ENCODE measurements at places on chromosomes 1 and 21.

DNA sequence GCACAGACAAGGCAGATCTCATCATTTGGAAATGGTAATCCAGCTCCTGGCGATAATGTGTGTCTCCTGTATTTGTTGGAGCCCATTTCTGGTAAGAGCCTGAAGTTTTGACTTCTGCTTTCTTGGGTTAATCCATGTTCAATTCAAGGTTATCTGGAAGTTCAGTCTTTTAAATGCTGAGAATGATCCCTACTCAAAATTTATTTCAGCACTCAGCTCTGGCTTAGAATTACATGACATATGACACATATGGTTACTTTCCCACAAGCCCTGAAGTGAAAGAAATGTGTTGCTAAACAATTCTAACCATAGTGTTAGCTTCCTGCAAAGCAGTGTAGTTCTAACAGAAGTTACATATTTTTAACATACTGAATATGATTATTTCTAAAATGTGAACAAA lies 2.7 kb downstream of the PTGFR start:
- DNase-seq, result no peak

DNA sequence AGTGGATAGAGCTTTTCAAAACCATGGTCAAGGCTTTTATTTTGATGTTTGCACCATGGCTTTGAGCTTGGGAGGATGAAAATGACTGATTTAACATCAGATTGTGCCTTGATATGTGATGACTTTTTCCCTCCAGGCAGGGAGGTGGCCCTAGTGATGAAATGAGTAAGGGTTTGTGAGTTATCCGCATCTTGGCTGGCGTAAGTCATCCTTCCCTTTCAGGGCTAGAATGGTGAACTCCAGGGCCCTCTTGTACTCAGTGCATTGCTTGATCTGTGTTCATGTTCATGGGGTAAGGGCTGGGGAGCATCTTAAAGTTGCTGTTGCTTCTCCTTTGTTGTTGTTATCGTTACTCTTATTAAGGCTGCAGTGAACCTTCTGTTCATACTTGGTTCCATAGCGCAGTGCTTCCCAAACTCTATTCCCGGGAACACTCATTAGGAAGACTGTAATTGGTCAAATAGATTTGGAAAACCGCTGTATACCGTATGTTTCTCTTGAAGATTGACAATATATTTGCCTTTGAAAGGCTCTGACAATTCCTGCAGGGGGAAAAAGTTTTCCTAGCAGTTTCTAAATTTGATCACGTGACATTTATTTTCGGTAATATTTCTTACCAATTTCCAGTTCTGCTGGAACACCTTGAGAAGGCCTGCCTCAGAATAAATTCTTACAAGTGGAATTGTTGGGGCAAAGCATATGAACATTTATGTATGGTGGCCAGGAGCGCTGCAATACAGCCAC lies 23.1 kb downstream of the GPR137B start:
- DNase-seq, result no peak

DNA sequence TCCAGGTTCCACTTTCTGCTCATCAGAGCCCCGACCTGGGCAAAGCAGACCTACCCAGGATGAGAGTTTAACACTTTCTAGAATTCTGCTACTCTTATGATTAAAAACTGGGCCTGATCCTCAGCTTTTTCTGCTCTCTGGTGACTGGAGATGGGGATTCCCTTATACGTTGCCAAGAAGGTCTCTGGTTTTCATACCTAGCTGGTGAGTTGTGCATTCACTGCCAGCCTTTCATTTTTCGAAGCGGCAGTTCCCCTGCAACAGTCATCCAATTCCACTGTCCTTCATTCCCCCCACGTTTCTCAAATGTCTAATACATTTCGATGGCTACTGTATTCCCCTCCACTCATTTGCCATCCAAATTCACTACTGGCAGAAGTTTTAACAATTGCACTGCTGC lies 135.3 kb downstream of the ADSS2 start:
- DNase-seq, result no peak

- no peak for DNase-seq
These were observed 40.7 kb upstream of the DHCR24 start for GRCh38 chr1:54927472-54928240.

GRCh38 chr1:79790950-79791349 lies 784.4 kb upstream of the ADGRL4 start:
- no peak for DNase-seq

DNA sequence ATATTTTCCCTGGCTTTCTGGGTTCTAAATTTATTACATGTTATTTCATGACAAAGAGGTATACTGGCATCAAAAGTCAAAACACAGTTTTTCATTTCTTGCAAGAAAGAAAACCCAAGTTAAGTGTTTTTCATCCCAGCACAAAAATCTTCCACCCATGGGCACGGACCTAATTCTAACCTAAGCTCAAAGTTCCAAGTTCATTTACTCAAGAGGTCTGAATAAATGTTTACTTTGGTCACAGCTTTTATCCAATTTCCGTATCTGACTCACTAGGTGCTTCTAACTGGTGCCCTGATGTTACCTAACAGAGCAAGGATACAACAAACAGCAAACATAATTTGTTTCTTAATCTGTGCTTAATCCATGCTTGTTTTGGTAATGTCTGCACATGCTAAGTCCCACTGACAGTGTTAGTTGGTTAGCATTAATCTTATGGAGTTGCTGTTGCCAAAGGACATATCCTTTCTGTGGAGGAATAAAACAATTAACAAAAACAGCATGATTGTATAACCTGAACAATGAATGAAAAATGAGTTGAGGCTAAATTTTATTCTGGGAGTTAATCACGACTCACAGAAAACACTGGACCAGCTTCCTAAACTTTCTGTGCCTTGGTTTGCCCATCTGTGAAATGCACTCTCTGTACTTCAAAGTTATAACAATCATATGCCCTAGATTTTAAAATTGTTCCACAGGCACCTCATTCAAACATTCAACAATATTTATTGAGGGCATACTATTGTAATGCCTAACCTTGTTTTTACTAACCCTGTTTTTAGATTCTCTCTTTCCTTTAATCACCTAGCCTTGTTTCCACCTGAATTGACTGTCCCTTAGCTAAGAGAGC lies 4.2 kb upstream of the CHD1L start:
- DNase-seq, result no peak

- no peak for DNase-seq
These were observed 41.5 kb upstream of the COL6A1 start for GRCh38 chr21:45940091-45940490.

DNA sequence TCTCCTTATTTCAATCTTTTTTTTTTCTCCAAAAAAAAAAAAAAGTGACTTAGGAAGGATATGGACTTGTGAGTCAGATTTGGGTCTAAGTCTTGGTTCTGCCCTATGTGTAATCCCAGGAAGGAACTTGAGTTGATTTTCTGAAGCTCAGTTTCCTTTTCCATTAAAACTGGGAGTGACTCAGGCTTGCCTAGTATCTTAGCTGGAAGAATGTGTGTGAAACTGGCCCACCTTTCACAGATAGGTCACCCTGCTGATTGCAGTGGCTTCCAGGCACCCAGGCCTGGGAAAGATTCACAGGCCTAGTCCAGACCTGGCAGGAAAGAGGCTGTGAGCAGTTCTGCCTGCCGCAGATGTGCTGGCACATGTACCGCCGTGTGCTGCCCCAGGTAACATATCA lies 218.3 kb upstream of the HOOK1 start:
- peak; percentile 10 for DNase-seq

DNA sequence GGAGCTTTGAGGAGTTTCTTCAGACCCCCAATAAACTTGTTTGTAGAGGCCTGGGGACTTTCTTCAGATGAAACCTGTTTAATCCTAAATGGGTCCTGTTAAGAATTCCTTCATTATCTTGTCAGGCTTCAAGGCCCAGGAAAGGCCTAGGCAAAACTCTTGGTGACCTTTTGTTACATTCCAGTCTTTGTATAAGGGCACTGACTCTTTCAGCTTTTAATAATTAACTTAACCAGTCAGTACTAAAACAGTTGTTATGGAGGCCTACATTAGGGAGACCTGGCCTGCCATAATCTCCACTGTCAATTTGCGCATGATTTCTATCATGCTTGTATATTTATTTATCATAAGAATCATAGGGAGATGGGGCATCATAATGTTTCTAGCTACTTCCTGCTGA lies 110.2 kb downstream of the FCRL5 start:
- no peak for DNase-seq

DNA sequence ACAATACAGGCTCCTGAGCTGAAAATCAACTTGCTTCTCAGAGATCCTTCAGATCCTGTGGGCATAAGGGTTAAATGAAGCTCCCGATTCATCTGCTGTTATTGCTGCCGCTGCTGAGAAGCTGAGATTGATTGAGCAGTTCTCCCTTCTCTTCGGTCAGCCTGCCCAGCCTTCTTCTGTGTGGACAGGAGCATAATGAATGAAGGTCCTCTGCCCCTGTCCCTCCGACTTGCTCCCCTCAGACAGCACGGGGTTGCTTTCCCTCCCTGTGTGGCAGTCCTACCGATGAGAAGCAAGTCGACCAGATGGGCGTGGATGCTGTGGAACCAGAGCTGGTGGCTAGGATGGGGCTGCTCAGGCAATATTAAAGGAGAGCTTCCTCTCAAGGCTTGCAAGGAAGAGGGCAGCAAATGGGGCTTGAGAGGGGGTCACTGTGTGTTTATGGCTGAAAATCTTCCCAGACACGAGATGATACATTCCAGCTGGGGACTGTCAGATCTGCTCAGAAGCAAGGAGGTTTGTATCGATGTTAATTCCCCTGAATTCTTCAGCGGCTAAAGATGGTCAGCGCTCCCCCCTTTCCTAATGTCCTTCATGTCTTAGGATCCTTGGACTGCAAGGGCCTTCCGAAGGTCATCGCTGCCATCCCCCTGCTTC lies 63.9 kb upstream of the GOLT1A start:
- DNase-seq, result no peak

- DNase-seq, result no peak
These were observed 13.6 kb upstream of the TSPEAR start for GRCh38 chr21:44724926-44725325.

- DNase-seq, result no peak
These were observed 184.0 kb upstream of the C1orf87 start for GRCh38 chr1:60257531-60257930.

GRCh38 chr1:98661544-98662355 lies at the start of gene SNX7:
Gene SNX7, plus strand, starts transcription at chr1:98661721. Its CDS starts 11 bp downstream, at chr1:98661732.
- peak; percentile 53 for DNase-seq
